ENCODE measurements at places on chromosomes 1 and 21.

- DNase-seq, result no peak
These were observed 842 bp upstream of the GCSAML start for GRCh38 chr1:247548092-247548491.

GRCh38 chr1:56780128-56780750, 39.0 kb downstream of the FYB2 start:
- DNase-seq, result no peak

- DNase-seq, result no peak
These were observed 131.4 kb upstream of the CHRM3 start for GRCh38 chr1:239254999-239255398.

DNA sequence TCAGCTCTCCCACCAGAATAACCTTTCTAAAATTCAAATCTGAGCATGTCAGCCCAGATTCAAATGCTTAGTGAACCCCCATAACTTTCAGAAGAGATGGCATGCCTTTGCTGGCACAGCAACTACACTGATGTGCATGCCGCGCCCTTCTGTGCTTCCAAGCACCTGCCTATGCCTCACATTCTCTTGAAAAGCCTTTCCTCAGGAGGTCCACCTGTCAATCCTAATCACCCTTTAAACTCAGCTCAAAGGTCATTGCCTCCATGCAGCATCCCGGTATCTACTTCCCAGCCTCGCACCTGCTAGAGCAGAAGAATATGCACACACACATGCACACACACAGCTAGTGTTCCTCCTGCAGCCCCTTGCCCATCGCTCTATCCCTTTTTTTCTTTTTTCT, 5.2 kb upstream of the S100A2 start:
- DNase-seq, result no peak

- no peak for DNase-seq
These were observed 385.9 kb upstream of the LYPLAL1 start for GRCh38 chr1:218787826-218788225.

DNA sequence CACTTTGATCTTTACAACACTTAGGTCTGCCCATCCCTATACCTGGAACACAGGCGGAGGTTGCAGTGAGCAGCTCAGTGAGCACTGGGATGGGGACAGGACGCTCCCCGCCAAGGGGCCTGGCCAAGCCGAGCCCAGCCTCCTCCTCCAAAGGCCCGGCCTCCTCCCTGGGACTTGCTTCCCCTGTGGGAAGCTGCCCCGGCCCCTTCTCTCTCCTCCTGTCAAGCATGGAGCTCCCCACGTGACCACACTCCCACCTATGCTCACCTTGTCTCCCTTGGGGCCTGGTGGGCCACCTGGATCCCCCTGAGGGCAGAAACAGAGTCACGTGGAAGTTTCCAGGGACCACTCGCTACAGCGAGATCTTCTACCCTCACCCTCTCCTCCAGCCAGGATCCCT, 12.9 kb downstream of the COL16A1 start:
- no peak for DNase-seq

DNA sequence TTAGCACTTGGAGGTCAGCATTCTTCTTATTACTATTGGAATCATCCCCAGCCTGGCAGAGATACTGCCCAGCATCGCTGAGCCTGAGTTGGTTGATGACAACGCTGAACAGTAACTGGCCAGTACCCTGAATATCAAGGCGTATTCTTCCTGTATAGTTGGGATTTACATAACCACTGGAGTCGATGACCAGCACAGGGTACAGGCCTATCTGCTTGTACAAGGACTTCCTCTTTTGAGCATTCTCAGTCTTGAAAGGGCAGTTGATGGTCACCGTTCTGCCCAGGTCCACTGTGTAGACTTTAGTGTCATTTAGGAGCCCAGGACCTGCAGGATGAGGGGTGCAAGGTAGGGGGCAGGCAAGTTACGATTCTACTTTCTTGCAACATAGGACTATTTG, 8.8 kb downstream of the PIGR start:
- DNase-seq, result no peak

DNA sequence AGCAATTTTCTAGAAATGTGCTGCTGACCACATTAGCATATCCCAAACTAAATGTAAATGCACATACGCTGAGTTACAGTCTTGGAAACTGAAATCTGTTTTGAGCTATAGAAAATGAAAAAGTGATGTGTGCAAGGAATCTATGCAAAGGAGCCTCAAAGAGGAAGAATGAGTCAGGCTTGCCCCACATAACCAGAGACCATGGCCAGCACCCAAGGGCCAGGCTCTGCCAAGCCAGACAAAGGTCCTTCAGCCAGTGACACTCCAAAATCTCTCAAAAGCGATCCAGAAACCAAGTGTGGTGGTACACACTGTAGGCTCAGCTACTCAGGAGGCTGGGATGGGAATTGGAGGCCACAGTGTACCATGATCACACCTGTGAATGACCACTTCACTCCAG, 195.2 kb downstream of the TOMM20 start:
- no peak for DNase-seq

DNA sequence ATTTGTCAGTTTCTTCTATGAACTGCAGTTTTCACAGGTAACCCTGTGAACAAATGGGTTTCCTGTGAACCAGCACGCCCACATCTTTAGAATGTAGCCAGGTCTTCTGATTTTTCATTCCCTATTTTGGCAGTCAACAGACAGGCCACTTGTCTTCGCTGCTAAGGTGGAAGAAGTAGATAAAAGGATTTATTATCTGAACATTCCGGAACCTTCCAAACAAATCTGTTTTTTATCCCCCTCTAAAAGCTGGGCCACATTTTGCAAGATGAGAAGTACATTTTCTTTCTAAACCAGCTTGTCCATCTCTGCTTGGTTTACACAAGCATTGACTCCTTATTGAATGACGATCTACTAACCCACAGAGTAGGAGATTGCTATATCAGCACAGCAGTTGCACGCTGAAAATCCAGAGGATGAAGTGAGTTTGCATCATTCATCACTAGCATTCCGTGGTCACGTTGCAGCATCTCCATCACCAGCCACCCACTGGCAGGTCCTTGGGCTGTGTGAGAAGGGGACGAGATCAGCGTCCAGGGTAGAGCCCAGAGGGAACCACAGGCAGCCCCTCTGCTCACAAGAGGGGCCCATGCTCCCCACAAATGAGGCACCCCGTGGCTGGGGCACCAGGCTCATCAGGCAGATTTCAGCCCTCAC, 83.5 kb downstream of the TOMM20 start:
- no peak for DNase-seq

DNA sequence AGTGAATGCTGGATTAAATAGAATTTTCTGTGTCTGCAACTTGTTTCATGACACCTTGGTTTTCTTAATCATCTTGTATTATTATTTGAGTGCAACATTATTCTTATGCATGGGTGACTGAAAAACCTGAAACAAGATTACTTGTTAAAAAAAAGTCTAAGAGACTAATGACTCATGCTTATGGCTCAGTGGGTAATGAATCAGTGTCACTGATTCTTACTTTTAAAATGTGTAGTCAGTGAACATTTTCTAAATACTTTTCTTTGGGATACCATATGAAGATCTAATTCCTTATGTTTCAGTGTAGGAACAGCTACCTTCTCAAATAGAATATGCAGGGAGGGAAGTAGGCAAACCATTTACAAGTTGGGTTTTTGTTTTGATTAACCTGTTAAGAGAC, 65.5 kb downstream of the PRKAA2 start:
- no peak for DNase-seq

GRCh38 chr1:109193653-109194590, 19.8 kb upstream of the SARS1 start:
- no peak for DNase-seq

DNA sequence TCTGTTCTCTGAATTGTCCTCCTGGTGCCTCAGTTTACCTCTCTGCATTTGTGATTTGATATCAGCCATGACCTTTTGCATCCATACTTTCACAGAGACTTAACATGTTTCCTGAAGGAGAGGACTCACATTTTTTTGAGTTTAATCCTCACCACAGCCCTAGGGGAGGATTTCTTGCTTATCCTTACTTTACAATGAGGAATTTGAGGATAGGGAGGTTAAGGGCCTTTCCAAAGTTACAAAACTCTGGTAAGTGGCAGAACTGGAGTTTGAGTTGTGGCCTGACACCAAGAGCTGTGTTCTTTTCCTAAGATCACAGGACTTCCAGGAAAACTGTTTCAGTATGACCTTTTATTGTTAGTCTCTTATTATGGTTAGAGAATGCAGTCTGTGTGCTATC, 34.2 kb downstream of the TNFRSF8 start:
- DNase-seq, result no peak

DNA sequence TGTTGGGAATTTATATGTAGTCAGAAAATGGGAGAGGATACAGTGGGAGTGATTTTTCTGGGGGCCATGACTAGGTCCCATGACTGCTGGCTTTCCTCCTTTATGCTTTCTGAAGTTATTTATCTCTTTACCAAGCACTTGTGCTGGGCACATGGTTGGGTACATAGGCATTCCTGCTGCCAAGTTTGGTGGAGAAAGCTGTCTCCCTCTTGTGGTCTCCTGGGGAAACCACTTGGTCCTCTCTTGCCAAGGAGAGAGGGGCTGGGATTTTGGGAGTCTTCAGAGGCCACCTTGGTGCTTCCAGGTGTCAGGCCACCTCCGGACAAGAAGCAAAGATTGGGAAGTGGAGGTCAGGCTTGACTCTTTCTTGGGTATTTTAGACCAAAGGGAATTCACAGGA, 120.2 kb upstream of the KCNE2 start:
- DNase-seq, result no peak

DNA sequence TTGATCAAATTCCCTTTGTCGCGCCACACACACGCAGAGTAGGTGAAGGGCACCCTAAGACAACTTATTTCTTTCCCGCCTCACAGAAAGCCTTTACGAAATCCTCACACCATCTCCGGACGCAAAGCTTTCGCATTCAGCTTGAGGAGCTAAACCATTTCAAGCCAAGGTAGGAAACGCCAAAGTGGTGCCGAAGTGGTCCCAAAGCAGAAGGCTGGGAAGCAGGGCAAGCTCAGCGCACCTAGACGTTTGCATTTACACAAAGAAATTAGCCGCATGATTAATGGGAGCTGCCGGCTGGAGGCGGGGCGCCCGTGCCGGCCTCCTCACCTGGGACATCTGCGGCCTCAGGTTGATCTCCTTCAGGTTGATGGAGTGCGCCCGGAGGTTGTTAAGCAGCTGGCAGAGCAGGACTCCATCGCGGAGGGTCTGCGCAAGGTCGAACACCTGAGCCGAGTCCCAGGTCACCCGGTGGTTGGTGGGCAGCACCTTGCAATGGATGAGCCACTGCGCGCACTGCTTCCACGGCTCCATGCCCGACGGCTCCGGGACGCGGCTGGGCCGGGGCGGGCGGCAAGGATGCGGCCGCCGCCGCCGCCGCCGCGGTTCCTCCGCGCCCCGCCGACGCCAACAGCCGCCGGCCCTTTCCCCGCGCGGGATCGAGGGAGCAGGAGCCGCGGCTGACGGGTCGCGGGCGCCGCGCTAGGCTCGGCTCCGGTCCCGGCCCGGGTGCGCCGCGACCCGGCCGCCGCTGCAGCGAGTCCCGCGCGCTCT, 457 bp downstream of the VAV3 start:
- DNase-seq, result no peak

- DNase-seq, result no peak
These were observed 442.9 kb downstream of the PTPRC start for GRCh38 chr1:199081739-199082138.

- no peak for DNase-seq
These were observed 181.1 kb downstream of the IGSF21 start for GRCh38 chr1:18288722-18289121.

GRCh38 chr1:167864392-167865032, 49.4 kb downstream of the ADCY10 start:
- DNase-seq, result no peak

DNA sequence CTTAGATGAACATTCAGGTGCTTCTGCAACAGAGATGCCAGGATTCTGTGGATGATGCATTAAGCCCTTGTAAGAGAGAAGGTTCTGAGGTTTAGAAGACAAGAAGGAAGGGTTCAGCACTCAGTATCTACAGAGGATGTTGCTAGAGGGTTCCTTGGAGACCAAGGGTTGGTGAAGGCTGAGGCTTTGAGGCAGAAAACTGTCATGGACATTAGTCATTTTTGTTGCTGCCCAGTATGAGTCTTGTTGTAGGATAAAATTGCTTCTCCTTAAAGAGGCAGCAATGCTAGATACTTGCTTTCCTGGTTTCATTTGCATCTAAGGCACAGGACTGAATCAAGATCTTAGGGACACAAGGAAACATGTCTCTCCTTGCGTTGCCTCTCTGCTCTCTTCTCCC, 319.4 kb upstream of the NFIA start:
- DNase-seq, result no peak

- no peak for DNase-seq
These were observed 261.3 kb downstream of the ST6GALNAC3 start for GRCh38 chr1:76335882-76336281.

GRCh38 chr1:241542199-241542907, 10.2 kb downstream of the KMO start:
- no peak for DNase-seq

DNA sequence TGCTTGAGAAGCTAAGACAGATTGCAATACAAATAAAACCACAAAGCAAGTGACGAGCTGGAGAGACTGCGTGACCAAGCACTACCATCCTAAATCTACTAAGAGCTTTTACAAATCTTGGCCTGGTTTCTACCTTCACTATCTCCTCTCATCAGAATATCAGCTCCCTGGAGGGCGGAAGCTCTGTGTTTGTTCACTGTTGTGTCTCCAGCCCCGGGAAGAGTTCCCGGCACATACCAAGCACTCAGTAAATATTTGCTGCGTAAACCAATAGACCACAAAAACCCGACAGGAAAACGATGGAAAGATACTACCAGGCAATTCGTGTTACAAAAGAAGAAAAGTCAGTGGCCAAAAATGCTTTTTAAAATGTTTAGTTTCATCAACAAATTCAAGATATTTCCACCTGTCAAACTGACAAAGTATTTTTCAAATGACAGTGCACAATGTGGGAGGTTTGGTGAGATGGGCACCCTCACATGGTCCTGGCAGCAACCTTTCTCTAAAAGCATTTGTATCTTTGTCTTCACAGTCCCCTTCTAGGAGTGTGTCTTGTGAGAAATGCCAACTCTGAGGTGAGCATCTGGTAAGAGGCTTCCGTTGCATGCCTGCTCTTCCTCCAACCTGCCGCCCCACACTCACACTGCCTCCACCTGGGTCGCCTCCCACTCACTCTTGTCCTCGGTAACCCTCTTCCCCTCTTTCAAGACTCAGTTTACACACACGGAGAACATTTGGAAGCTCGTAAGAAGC, 34.7 kb downstream of the SLC1A7 start:
- no peak for DNase-seq

- no peak for DNase-seq
These were observed 90.2 kb upstream of the C1orf21 start for GRCh38 chr1:184296466-184297243.

DNA sequence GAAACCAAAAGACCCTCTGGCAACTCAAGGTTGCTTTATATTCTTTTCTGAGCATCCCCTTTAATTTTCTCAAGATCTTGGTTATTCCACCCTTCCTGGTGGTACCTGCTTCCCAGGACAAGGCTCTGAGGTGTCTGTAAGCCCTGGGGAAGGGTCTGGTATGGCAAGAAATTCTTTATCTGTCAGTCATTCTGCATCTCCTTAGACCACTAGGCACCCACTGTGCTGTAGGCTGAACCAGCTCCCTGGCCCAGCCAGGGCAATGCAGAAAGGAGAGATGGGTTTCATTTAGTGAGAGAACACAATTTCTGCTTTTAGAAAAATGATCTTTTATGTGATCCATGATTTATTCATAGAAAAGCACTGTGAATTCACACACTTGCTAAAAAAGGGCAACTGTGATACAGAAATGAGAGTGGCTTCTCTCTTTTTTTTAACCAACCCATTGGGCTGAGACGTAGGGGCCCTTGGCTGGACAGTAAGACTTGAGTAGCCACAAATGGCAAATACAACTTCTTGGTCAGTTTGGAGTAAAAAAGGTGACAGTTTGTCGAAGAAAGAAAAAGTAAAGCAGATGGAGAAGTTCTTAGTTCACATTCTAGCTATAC, 4.1 kb downstream of the UROD start:
- DNase-seq, result no peak

All from esophagus squamous epithelium (tissue), 5 donors.